ENCODE measurements at places on chromosomes 4 and X.
A peak's percentile ranks its signal among the peaks of the same experiment; 100 is the strongest.

- DNase-seq, result no peak
Measured at GRCh38 chrX:98506907-98507306, 1623.2 kb downstream of the RPA4 start.

DNA sequence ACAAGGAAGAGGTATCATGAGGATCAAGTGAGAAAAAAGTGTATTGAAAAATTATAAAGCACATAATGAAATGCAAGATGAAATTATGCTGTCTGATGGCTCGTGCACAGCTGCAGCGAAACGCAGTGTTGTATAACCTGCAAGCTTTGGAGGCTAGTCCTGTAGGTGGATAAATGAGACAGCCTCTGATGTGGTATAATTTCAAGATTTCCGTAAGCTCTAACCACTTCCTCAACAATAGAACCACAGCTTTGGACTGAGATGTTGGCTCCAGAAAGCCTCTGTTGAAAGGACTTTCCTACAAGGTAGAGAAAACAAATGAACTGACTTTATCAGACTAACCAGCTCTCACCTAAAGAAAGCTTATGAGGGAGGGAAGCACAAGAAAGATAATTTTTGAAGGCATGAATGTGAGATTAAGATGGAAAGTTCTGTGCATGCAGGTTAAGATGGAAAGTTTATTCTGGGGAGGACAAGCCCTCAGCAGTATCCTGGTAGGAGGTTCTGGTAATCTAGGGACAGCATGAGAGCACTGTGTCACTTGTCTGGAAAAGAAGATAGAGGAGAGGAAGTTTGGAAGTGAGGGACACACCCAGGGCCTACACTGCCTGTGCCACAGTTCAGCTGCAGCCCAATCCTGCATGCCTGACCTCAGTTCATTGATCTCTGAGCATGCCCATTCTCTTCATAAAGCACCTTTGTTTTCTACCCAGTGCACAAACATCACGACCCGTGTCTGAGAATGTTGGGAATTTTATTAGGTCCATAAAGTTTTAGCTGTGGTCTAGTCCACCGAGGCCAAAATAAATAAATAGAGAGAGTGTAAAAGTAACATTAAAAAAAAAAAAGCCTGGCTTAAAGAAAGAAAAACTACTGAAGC is 161.5 kb upstream of the SFRP2 start:
- no peak for DNase-seq

DNA sequence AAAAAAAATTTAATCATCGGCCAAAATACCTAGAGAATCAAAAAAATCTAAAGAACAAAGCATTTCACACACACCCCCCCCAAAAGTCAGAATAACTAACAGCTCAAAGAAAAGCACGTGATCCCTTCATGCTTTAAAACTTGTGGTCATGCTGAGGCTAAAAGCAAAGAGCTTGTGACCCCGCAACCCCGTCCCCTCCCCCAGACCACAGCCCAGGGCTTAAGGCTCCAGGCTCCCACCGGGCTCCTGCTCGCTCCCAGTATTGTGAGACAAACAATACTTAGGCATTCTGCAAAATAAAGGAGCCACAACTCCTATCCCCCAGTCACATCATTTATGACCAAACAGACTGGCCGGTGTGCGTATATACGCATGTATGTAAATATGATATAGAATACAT is 62.1 kb upstream of the CCDC160 start:
- DNase-seq, result no peak

DNA sequence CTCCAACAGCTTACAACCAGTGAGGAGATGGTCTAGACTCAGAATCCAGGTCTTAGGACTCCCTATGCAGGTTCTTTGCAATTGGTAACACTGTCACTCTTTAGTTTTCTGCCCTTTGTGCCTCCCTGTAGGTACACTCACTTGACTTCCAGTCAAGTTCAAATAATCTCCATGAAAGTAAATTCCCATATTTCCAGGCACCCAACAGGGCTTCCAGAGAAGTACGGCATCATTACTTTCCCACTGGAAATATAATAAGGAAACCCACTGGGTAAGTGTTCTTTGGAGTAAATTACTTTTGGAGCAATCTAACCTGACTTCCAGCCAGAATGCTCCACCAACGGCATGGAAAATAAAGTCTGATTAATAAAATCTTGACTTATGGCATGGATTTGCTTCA is 338.9 kb downstream of the HNRNPD start:
- no peak for DNase-seq

GRCh38 chr4:175386776-175387507 is 425.1 kb downstream of the GPM6A start:
- DNase-seq, result no peak

- DNase-seq, result peak; percentile 78
Measured at GRCh38 chr4:1684506-1685234, 557 bp upstream of the FAM53A start.

GRCh38 chrX:37590047-37590446 is 18.6 kb downstream of the LANCL3 start:
- no peak for DNase-seq

DNA sequence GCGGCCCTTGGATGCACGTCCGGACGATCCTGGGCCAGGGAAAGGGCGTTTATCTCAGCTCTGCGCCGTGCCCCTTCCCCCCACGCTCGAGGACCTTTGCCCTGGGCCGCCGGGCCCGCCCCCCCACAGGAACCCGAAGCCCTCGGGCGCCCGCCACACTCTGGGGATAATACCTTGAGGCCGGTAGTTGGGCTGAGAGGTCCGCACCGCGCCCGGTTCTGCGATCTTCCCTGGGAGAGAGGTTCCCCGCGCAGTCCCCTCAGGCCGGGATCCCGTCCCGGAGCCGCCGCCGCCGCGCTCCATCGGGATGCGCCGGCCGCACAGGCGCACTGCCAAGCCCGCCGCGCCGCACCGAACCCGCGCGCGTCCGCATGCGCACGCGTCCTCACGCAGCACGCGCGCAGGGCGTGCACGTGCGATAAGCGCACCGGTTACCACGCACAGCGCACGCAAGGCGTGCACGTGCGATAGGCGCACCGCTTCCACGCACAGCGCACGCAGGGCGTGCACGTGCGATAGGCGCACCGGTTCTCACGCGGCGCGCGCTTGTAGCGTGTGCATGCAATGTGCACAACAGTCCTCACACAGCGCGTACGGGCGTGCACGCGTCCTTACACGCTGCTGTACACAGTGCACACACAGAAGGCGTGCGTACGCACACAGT is at the start of gene MAP7D2:
Gene MAP7D2, minus strand, starts transcription at position 331 of the 664 bp plus-strand sequence. Its CDS starts 28 bp downstream, at position 303.
- no peak for DNase-seq

DNA sequence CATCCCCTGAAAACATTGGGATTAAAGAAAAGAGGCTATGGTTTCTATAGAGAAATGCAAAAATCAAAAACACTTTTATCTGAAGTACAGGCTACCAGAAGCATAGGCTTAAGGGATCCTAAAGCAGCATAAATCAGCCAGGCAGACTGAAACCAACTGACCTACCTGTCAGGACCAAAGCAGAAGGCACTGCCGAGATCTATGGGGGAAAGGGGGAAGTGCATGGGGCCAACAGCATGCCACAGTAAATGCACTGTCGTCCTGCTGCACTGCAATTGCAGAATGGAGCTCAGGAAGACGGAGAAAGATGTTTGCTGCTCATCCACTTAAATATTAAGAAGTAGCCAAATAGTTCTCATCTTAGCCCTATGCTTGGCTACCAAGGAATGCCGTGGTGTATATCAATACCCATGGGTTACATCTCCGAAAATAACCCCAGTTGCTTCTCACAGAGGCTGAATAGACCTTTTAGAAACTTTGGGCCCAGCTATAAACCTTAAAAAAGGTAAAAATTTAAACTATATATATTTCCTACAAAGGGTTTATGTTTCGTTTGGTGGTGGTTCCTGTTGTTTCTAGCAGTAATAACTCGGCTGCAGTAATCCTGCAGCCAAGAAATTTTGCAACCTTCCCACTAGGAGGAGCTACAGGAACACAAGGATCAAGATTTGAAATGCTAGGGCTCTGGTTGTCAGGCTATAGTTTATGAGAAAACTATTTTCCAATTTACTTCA is 312.2 kb upstream of the DIAPH2 start:
- DNase-seq, result no peak

DNA sequence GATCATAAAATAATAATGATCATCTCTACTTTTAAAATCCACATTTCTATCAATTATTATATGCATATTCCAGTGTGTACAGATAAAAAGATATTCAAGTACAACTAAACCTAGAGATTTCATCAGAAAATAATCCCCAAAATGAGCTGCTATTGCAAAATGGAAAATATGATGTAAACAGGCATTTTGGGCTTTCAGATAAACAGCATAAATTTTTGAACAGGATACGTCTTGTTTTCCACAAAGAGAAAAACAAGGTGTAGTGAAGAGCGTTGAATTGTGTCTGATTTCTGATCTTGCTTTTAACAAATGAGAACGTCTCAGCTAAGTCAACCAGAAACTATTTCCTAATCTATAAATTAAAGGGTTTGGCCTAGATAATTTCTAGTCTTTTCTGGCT is 349.6 kb upstream of the FTHL17 start:
- DNase-seq, result no peak

DNA sequence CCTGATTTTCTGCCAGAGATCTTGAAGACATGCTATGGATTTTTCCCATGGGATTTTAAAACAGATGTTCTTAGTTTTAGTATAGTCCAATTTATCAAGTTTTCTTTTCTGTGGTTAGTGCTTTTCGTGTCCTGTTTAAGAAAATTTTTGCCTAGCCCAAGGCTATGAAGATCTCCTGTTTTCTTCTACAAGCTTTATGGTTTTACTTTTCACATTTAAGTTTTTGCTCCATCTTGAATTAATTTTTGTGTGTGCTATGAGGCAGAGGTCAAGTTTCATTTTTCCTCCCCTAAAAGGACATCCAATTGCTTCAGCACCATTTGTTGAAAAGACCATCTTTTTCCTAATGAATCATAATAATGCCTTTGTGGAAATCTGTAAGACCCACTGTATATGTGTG is 65.6 kb downstream of the POLR2B start:
- no peak for DNase-seq

- DNase-seq, result no peak
Measured at GRCh38 chrX:136271300-136271699, 20.1 kb upstream of the MAP7D3 start.

DNA sequence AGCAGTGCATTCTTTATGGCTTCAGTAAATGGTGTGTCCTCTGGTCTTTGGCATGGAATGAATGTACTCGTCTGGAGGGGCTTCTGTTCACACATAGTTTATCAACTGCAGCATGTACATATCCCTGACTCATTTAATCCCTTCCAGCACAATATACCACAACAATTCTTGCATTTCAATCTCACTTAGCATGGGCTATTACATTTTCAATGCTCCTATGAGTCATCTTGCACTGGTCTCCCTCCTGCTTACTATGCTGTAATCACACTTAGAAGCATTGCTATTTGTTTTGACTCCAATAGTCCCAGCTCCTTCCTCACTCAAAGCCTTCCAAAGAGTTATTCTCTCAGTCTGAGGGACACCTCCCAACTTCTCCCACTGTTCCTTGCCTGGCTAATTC is 180.9 kb upstream of the NUDT10 start:
- no peak for DNase-seq
